ENCODE measurements at places on chromosomes 11 and 22. TPM values are rescaled to one million over a fixed set of nuclear protein-coding genes. Genes with fewer than 3 reads are reported as not detected.

- DNase-seq = no peak
These were observed 109.2 kb downstream of the AASDHPPT start for GRCh38 chr11:106186630-106187029.

GRCh38 chr11:95762534-95762933, 27.0 kb downstream of the FAM76B start:
- no peak for DNase-seq

- no peak for DNase-seq
These were observed 20.5 kb upstream of the HEPHL1 start for GRCh38 chr11:94000659-94001058.

GRCh38 chr22:22060200-22061084, 77.9 kb upstream of the TOP3B start:
- peak; percentile 66 for DNase-seq

- no peak for DNase-seq
These were observed 68.1 kb upstream of the FGF3 start for GRCh38 chr11:69887330-69887729.

DNA sequence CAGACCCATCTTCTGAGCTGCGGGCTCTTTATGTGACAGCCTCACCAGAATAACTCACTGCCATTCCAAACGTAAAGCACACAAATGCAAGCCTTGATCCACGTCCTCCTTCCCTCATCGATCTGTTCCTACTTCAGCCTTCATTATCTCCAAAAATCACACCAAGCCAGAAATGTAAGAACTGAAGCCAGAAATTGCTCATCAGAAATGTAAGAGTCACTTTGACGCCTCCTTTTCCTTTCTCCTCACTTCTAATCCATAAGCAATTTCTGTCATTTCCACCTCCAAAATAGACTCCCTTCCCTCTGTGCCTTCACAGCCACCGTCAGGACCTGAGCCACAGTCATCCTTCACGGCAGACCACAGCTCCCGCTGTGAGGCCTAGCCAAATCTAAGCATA, 387.3 kb upstream of the B3GAT1 start:
- no peak for DNase-seq

- no peak for DNase-seq
These were observed 23.8 kb downstream of the MICAL3 start for GRCh38 chr22:18000441-18001039.

DNA sequence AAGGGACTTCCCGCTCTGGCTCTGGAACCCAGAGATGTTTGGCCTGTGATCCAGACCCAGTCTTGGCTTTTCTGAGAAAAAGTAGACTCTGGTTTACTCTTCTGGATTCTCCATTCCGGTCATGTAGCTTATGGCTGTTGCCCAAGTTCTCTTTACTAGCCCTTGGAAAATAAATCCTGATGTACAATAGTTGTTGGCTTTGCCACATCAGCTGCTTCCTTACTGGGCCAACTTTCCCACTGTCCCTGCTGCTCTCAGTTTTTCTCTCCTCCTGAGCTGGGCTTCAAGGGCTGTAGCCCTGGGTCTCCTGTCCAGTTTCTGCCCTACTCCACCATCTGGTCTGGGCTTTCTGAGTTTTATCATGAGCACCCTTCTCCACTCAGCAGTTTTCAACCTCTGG, 12.5 kb downstream of the PATZ1 start:
- no peak for DNase-seq

Gene LBHD1
- 2.9 TPM for polyA plus RNA-seq

Gene RASSF10
- not detected for polyA plus RNA-seq

Gene CDC42EP2
- 10.1 TPM for polyA plus RNA-seq

GRCh38 chr11:20518323-20518834, 81.0 kb upstream of the SLC6A5 start:
- no peak for DNase-seq

DNA sequence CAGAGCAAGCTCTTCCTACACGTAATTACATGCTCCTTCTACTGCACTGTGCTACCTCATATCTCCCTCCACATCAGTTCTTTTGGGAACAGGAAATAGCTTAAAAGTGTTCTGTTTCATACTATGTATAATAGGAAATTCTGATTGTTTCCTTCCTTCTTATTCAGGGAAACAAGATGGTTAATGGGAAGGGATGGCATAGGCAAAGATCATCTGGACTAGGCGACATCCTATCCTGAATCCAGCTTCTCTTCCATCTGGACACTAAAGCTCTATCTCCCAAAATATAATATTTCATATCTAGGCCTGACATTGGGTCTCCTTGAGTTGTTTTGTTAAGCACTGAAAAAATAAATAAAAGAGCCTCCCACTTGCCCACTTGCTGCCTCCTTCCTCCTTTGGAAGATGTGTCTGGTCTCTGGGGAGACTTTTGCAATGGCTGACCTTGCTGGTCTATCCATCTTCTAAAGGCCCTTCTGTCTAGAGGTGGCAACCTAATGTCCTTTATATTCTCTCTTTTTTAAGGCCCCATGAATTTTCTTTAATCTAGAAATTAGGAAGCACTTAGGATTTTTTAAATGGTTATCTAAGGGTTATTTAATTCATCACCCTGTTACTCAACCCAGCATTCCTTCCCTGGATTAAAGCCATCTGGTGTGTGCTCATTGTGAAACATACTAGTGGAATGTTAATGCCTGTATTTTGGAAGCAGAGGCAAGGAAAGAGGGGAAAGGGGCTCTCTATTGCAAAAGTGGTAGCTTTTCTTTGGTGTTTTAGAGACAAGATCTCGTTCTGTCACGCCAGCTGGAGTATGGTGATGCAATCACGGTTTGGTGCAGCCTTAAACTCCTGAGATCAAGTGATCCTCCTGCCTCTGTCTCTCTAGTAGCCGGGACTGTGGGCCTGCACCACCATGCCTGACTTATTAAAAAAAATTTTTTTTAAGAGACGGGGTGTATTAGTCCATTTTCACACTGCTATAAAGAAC, 20.6 kb downstream of the CLMP start:
- DNase-seq = no peak

DNA sequence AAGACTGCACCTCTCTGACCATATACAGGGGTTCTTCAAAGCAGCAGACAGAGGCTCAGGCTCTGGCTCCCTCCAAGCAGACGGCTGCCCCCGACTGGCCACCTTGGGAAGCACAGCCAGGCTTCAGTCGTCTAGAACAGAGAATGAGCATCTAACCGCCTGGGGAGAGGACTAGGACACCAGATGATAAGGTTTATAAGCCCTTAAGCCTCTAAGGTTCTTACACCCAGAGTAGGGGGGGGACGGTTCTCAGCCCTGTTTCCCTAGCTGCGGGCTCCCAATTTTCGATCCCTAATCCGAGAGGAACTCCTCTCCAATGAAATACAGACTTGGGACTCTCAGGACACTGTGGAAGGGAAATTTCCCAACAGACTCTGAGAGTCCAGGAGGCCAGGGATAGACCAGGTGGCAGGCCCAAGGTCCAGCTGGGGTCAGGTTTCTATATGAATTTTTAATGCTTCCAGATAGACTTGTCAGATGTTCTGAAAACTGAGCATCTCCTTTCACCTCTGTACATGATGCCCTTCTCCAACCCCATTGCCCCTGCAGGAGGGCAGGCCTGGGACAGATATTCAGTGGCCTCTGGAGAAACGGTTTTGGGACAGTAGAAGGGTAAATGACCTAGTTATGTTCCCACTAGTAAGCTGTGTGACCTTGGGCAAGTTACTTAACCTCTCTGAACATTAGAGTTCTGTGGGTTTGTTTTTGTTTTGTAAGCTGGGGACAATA, 20.2 kb downstream of the RTN4RL2 start:
- peak; percentile 60 for DNase-seq

DNA sequence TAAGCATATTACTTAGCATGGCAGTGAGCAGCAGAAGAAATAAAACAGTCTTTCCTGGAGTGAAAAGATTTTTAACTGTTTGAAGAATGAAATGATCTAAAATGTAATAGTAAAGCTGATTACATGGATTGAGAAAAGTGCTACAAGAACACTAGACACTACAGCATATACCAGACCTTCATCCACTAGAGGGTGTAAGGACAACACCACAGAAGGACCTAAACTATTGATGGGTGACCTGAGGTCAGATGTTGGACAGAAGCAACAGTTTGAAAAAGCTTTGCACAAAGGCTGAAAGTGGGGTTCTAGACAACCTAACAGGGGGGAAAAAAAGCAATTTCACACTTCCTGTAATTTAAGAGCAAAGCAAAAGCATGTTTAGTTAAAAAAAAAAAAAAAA, 97.7 kb downstream of the RBFOX2 start:
- no peak for DNase-seq

Gene COA4
- polyA plus RNA-seq = 74.2 TPM

Gene MRGPRF
- polyA plus RNA-seq = 0.22 TPM

GRCh38 chr22:19598054-19598855, 74.0 kb upstream of the CLDN5 start:
- no peak for DNase-seq

Gene SLC17A6
- not detected for polyA plus RNA-seq

DNA sequence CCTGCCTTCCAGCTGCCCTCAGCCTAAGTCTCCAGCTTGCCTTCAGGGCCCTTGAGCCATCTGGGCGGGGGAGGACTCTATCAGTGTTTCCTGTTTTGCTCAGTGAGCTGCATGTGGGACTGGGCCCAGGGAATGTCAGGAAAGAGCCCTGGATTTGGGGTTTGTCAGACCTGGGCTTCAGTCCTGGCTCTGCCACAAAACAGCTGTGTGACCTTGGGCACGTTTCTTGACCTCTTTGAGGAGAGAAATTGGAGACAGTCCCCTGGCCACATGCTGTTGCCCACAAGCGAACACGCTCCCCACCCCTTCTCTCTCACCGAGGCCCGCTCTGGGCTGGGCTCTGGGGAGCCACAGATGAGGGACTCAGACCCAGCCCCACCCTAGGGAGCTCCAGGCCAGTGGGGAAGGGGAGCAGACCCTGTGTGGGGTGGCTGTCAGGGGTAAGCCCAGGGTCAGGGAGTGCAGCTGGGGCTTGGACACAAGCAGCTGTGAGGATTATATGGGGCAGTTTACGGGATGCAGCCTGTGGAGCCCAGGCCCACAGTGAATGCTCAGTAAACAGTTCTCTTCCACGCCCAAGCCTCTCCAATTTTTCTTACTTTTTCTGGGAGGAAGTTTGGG, 12.3 kb downstream of the MYO7A start:
- no peak for DNase-seq

GRCh38 chr11:120703358-120704152, 192.0 kb downstream of the GRIK4 start:
- no peak for DNase-seq

DNA sequence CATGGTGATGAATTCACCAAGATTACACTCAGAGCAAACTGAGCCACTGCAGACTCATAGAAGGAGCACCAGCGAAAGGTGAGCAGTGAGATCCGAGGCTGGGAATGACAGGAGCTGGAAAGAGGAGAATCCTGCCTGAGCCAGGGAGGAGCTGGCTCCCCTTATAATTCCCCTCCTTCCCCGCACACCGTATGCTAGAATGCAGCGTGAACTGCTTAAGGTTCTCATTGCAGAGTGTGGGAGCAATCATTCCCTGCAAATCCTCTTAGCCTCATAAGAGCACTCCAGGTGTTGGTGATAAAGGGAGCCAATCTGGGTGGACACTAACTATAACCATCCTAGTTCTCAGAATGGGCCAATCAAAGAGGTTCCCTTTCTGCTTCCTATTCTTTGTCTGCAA, 127.6 kb upstream of the TEAD1 start:
- no peak for DNase-seq

- no peak for DNase-seq
These were observed 51.5 kb upstream of the ACCSL start for GRCh38 chr11:43996318-43996717.

- no peak for DNase-seq
These were observed 1.3 kb downstream of the ELMOD1 start for GRCh38 chr11:107592231-107592590.

- no peak for DNase-seq
These were observed 1060.7 kb downstream of the FAM181B start for GRCh38 chr11:81673001-81673400.

- DNase-seq = peak; percentile 1
These were observed 32.8 kb downstream of the FAM227A start for GRCh38 chr22:38623351-38623750.

DNA sequence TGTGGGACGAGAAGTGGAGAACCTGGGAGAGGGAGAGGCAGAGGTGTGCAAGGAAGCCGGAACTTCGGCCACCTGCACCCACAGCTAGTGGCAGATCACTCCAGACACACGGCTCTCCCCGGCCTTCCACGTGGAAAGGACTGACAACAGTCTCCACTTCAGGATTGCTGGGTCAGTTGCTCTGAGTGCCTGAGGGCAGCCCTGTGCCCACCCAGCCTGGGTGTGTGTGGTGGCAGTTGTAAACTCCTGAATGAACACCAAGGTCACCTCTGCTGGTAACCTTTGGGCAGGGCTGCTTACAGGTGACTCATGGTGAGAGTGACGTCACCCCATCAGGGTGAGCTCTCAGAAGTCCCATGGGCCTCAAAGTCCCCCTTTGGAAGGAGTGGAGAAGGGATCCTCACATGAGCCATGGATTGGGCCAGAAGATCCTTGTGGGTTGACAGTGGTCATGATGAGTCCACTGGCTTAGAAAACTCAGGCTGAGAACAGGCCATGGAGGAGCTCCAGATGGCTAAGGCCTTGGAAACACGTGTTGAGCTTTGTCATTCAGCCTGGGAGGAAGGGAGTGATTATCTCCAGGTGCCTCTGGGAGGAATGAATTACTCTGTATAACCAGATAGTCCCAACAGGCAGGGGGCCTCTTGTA, 71.3 kb downstream of the BCR start:
- DNase-seq = no peak

GRCh38 chr22:48407256-48407955, 1420.3 kb downstream of the BRD1 start:
- DNase-seq = no peak
